ENCODE measurements at places on chromosomes 1 and 21.

- no peak for DNase-seq
Measured at GRCh38 chr1:97482022-97482421, 438.8 kb downstream of the DPYD start.

DNA sequence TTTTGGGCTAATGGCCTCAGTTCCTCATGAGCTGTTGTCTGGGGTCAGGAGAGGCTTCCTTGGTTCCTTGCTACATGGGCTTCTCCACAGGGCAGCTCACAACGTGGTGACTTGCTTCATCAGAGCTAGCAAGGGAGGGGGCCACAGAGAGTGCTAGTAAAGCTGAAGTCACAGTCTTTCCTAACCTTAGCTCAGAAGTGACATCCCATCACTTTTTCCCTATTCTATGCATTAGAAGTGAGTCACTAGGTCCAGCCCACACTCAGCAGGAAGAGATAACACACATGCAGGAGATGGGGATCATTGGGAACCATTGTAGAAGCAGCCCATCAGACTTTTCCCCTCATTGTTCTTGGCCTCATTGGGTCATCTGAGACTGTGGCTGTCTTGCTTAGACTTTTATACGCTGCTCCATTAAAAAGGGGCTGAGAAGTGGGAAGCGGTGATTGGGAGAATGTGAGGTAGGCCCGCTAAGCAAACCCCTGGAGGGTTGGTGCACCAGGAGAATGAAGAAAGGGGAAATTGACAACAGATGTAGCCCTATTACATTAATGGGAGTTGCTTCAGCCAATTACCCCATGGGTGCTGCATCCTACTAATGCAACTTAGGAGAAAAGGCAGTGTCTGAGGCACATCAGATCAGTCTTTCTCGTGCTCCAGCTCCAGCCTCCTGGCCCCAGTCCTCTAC, 22.1 kb upstream of the IGSF21 start:
- DNase-seq = no peak

GRCh38 chr1:21495225-21495820, 13.9 kb upstream of the ALPL start:
- no peak for DNase-seq

GRCh38 chr1:164631751-164632150, 72.8 kb downstream of the PBX1 start:
- no peak for DNase-seq

DNA sequence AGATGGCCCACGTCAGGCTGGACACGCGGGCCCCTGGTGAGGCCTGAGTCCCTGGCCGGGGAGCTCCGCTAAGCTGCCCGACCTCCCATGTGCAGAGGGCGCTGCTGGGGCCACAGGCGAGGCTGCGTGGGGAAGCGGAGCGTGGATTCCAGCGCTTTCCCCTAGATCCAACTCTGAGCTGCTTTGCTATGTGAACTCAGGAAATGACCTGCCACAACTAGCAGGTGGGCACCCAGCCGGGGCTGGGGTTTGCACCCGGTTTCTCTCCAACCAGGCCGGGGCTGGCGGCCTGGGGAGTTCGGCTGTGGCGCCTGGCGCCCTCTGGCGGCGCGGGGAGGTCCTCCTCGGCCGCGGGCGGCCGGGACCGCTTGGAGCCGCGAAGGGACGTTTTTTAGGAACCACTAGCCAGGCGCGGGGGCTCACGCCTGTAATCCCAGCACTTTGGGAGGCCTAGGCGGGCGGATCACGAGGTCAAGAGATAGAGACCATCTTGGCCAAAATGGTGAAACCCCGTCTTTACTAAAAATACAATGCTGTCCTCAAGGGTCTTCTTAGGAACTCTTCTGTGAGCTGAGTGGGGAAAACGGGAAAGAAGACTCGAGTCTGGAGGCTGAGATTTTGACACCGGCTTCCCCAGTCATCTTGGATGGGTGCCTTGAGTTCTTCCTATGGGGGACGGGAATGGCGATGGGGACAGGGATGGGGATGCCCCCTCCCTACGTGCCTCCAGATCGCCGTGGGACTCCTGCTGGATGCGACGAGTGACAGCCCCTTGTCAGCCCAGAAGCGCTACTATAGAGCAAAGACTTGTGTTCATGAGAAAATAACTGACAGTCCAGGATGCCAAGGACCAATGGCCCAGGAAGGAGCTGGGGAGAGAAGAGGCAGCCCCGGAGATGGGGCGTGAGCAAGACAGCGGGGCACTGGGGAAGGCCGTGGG, 12.6 kb downstream of the PYCR2 start:
- DNase-seq = no peak

DNA sequence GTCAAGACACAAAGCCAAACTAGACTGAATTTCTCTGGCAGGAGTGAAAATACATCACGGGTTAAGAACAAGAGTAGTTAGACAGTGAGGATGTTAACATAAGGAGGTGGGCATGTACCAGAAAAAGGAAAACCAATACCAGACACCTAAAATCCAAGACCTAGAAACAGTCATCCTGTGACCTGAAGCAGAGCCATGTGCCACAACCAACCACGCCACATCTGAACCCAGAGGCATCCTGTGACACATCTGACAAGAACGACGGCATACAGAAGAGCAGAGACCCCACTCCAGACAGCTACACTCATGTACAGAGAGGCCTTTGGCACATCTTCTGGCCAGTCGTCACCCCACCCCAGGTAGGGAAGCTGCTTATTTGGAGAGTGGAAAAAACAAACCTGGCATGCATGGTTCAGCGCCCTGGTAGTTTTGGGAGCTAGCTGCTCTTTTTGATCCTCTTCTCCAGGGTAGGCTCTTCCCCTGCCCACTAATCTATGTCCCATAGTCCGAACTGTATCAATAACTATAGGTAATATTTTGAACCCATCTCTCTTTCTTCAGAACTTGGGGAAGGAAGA, 72.1 kb downstream of the SLC45A1 start:
- no peak for DNase-seq

DNA sequence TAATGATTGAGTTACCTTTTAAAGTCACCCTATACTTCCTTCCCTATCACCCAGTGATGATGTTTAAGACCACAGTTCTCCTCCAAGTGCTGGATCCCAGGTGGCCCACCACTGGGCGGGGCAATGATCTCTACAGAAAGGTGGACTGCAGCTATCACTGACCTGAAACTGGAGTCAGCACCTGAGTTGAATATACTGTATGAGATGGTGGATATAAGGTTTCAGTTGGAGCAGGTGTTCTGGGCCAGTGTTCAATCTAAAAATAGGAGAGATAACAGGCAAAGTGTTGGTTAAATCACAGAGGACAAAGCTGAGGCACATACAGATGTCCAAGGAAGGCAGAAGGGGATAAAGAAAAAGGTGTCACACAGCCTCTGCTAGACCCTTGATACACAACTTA, 96.6 kb downstream of the SIPA1L2 start:
- DNase-seq = no peak

GRCh38 chr21:33561373-33561772, 18.5 kb downstream of the SON start:
- DNase-seq = no peak

DNA sequence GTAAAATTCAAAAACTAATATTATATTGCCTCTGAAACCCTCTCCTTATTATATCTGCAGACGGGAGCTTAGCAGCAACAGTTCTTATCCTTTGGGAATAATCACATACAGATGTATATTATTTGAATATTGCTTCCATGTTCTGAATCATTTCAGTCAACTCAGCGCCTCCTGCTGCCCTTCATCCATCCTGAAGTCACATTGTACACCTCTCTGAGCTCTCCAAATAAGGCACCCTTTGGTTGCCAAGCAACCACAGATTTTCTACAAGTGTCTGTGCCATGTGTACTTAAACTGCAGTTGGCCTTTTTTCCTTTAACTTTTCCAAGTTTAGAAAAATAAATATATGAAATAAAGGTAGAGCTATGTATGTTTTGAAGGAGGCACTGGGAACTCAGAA, 384.3 kb downstream of the LRRIQ3 start:
- DNase-seq = no peak

DNA sequence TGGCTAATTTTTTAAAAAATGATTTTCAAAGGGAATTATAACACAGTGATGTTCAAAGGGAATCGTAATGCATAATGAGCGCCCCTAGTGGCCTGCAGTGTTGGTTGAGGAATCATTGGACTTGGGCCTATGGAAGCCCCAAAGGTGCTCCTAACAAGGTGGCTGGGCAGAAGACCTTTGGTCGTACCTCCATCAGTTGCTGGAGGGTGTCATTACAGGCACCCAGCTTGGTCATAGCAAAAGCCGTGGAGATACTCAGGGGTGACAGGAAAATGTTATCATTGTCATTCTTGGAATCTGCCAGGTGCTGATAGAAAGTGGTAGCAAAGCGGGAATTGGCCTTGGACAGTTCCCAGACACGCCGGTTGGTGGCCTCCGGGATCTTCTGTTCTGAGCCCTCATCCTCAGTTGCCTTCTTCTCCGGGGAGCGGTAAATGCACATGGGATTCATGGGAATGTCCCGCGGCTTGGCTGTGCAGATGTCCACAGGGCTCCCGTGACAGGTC, 2.7 kb downstream of the SERPINC1 start:
- DNase-seq = no peak

DNA sequence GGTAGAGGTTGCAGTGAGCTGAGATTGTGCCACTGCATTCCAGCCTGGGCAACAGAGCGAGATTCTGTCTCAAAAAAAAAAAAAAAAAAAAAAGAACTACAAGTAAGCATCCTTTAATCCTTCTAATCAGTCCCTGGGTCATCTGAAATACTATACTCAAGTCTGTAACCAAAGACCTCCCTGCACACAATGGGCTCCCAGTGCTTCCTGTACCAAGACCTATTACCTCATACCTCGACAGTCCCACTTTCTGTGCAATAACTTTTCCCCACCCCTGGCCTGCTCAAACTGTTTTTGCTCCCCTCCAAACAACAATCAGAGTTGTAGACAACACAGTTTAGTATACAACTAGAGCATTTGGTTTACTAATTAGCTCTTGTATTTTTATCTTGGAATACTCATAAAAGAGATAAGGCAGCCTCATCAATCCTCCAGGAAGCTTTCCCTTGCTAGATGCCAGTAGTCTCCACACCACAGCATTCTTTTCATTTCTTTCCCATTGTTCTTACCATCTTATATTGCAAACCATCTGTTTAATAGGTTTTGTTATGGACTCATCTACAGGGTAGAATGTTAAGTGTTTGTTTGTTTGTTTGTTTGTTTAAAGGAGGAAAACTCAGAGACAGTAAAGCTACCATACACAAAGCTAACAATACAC, 19.2 kb upstream of the RLF start:
- DNase-seq = no peak

GRCh38 chr21:15236111-15236510, 171.3 kb upstream of the NRIP1 start:
- no peak for DNase-seq

GRCh38 chr1:38908821-38909220, 27.4 kb upstream of the GJA9 start:
- no peak for DNase-seq

DNA sequence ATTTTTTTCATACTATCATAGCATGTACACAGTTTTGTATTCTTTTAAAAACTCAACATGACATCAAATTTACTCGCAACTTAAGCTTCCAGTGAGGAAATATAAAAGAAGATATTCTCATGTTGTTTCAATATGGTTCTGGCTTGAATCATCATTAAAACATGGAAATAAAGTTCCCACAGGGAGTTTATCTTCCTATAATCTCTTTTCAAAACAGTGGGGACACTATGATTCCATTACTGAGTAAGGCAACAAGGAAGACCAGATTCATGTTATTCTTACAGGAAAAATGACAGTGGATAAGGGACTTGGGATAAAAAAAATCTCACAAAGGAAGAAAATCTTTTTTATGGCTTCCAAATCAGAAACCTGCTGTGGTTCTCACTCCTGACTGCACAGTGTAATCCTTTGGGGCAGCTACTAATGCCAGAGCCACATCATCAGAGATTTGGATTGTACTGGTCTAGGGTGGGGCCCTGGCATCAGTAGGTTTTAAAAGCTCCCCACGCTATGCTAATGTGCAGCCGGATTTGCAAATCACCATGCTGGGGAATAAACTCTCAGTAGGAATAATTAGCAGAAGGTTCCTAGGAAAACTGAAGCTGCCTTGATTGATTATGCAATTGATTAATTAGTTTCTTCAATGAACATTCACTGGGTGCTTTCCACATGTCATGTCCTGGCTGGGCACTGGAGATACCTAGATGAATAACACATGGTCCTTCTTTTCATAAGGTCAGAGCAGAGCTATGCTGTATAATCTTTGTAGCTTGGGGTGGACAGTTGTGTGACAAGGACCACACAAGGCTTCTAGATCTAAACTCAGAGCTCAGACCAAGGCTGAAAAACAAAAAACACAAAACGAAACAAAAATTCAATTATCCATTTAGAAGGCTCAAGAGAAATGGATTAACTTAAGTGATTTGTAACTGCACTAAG, 71.1 kb upstream of the C8B start:
- DNase-seq = no peak

DNA sequence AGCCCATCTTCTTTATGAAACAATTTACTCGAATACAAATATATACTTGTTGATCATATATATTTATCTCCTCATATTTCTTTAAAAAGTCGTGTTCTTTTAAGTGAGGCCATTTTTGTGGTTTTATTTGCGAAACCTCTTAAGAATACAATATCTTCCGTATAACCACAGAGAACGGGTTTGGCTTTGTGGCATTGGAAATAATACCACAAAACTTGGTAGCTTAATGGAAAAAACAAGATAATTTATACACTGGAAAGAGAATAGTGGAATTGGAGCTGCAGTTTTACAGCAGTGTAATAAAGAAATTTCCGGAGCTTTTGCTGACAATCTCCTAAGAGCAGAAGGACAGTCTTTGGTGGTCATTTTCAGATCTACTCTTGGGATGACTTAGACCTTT, 29.4 kb downstream of the PTGFR start:
- no peak for DNase-seq

DNA sequence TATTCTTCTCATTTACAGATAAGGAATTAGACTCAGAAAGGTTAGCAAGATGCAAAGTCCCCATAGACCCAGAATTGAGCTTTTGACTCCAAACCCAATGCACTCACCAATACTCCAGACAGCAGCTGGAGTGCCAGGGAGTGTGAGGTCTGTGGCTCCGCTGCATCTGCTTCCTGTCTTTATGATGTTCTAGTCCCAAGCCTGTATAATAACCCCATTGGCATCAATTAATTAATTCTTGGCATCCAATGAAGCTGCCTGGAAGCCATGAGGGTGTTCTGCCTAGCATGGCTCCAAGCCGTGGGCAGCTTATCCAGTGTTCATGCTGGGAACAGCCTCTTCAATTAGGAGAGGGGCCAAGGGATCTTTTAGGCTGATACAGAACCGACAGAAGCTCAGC, 188.7 kb downstream of the GIPC2 start:
- no peak for DNase-seq

GRCh38 chr1:228347181-228347580, 59.5 kb downstream of the TRIM11 start:
- no peak for DNase-seq

DNA sequence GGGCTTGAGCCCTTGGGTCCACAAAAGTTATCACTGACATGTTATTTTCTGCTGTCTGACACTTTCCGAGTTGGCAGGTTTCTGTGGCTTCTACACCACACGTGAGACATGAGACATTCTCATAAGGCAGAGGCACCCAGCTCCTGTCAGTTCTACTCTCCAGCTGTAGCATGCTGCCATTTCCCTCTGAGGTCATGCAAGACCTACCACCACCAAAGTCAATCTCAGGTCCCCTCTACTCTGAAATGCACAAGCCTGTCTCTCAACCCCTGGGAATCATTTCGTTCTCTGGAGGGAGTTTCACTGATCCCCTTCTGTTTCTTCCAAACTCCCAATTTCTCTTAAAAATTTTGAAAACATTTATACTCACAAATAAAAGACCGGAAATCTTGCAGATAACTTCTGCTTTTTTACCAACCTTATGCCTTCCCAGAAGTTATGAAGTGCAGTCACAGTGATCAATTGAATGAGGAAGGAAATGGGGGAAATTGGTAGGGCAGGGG, 39.5 kb upstream of the CR2 start:
- no peak for DNase-seq

- DNase-seq = no peak
Measured at GRCh38 chr1:31617218-31617915, at the start of gene HCRTR1. Gene HCRTR1, plus strand, starts transcription at chr1:31617689. Its CDS starts 1,504 bp downstream, at chr1:31619193.
